Globus pallidus (tissue), 1 donor: ENCODE measurements at places on chromosomes 11 and 22.

- DNase-seq, result no peak
Measured at GRCh38 chr11:13064593-13064992, 55.5 kb downstream of the RASSF10 start.

- DNase-seq, result no peak
Measured at GRCh38 chr11:70100280-70100603, 22.1 kb downstream of the ANO1 start.

DNA sequence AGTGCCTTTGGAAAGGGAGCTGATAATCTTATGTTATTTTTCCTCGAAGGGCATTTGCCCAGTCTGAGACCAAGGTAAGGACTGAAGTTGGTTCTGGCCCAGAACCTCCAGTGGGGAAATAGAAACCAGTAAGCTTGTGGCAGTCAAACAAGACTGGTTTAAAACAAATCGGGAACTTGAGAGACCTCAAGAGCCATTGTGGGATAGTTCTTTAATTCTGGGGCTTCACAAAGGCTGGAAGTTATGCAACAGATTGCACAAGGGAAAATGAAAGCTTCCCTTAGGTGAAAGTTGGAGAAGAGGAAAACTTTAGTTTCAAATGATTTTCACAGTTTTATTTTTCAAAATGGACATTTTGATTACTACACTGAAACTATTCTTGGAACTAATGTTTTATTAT, 33.5 kb upstream of the RAB38 start:
- DNase-seq, result peak; percentile 2

GRCh38 chr11:47564933-47565339, 463 bp upstream of the PTPMT1 start:
- no peak for DNase-seq

- DNase-seq, result no peak
Measured at GRCh38 chr11:86931548-86932258, 23.5 kb downstream of the FZD4 start.

DNA sequence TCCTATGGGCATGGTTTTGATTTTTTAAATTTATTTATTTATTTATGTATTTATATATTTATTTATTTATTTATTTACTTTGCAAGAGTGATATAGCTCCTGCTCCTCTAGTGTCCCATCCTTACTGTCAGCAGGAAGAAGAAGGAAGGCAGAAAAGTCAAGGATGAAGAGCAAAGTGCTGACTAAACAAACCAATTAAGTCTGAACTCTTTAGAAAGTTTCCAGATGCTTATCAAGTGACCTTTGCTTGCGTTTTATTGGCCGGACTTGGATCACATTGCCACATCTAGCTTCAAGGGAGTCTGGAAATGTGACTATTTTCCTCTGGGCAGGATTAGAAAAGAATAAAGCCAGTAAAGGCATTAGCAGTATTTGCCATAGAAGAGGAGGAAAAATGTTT, 8.7 kb upstream of the OR4B1 start:
- no peak for DNase-seq

DNA sequence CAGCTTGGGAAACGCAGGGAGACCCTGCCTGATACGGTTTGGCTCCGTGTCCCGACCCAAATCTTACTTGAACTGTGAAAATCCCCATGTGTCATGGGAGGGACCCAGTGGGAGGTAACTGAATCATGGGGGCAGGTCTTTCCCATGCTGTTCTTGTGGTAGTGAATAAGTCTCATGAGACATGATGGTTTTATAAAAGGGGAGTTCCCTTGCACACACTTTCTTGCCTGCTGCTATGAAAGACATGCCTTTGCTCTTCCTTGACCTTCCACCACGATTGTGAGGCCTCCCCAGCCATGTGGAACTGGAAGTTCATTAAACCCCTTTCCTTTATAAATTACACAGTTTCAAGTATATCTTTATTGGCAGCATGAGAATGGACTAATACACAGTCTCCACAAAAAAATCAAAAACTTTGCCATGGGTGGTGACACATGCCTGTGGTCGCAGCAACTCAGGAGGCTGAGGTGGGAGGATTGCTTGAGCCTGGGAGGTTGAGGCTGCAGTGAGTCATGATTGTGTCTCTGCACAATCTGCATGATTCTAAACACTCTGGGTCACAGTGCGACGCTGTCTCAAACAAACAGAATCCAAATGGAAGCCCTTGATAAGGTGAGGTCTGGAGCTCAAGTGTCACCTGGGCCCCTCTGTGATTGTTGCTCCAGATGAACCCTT, 34.9 kb downstream of the SYN3 start:
- DNase-seq, result no peak

- no peak for DNase-seq
Measured at GRCh38 chr11:130633466-130633865, 185.0 kb downstream of the ADAMTS15 start.

DNA sequence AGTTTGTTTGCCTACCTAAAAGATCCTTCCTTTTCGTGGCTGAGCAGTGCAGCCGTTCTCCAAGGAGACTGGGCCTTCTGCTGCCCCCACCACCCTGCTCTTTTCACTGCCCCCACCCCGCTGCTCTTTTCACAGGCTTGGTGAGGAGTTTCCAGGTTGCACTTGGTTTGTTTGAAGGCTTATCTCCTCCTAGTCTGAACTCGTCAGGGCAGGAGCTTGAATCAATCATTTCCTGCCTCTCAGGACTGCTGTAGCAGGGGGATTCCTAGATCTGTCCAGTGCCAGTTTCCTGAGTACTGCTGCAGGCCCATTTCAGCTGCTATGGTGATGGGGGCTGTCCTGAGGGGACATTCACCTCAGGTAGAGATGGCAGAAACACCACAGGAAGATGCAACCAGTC, 10.0 kb downstream of the MED15 start:
- no peak for DNase-seq

- no peak for DNase-seq
Measured at GRCh38 chr22:48444320-48445112, 1383.2 kb downstream of the BRD1 start.

DNA sequence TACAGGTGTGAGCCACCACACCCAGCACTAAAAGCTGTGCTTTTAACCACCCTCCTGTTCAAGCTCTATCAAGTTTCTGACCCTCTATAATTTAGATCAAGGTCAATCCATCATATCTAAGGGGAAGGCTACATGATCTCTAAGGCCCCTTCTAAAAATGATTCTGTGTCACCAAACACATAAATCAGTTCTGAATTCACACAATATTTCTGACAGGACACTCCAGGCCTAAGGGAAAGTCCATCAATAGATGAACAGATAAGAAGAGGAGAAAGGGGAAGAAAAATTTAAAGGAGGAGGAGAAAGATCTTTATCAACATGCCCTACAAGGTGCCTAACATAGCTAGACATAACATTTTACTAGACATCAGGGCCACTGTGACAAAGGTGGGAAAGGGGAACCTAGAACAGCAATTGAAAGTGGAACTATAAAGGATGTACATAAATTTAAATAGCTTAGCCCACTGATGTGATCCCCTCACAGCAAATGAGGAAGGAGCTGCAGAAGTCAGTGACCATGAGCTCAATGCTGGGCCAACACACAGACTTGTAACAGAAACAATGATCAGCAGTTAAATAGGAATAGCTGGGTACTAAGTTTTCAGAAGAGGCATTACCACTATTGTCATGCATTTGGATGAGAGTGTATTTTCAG, 4.7 kb downstream of the PRCP start:
- DNase-seq, result no peak

DNA sequence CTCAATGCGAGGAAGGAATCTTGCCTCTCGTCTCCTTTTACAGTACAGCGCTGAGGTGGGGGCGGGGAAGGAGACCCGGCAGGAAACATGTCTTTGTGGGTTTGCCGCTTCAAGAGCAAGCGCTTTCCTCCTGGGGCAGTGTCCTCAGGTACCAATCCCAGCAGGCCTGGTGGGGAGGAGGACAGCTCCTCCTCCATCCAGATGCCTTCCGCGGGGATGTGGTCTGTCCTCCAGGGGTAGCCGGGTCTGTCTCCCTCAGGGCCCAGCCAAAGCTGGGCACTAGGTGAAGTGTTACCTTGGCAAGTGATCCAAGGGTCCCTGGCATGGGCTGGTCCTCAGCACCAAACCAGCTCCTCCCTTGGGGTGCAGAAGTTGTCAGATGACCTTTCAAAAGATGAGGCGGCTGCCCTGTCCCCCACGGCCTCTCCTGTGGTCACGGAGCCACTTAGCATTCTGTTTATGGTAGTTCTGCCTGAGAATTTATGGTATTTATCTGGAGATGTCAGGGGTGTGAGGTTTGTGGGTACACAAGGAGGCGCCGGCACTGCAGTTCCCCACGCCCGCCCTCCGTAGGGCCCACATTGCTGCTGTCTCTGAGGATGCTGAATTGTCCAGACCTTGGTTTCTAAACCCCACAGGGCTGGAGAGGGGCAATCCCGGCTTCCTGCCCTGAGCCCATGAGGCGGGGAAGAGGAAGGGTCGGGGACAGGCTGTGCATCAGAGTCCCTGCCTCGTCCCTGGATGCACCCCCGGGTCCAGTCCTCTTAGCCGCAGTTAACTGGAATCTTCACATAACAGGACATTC, 93.5 kb upstream of the ANO1 start:
- no peak for DNase-seq

- no peak for DNase-seq
Measured at GRCh38 chr22:26588729-26589366, 1.1 kb downstream of the TPST2 start.

GRCh38 chr11:44574610-44575287, 9.3 kb downstream of the CD82 start:
- DNase-seq, result no peak

DNA sequence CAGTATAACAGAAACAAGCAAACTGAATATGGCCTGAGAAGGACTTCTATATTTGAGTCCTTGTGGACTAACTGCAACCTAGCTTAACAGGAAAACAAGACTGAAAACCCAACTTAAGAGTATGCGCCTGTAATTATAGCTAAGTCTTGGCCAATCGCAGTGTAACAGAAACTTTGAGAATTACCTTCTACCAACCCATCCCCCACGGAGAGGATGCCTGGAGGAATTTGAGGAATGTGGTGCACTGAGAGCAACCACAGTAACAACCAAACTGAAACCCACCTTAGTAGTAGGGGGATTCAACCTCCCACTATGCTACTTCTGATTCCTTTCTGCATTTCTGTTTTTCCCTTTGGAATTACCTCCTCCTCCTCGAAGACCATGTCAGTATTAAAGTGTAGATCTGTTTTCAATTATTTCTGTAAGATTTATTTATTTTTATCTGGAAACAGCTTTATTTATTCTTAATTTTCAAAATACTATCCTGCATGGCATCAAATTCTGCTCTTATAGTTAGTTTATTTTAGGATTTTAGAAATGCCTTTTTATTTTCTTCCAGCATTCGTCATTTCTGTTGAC, 393.6 kb downstream of the KCNA4 start:
- no peak for DNase-seq

GRCh38 chr11:116955949-116956348, 118.5 kb upstream of the APOA1 start:
- no peak for DNase-seq

DNA sequence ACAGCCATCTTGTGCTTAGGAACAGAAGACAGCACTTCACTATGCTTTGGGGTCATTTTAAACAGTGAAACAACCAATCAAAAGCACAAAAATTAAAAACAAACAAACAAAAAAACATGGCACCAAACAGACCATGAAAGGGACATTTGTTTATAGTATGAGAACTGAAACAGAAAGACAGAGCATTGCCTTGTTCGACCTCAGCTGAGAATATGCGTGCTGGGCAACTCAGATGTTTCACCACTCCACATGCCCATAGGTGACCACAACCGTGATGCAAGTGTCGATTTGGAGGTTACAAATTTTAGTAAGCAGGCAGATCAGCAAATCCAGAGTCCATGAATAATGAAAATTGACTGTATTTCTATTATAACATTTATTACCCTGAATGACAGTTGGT, 30.0 kb downstream of the NNMT start:
- DNase-seq, result no peak

GRCh38 chr22:42282252-42282942, 11.9 kb upstream of the TCF20 start:
- DNase-seq, result no peak

DNA sequence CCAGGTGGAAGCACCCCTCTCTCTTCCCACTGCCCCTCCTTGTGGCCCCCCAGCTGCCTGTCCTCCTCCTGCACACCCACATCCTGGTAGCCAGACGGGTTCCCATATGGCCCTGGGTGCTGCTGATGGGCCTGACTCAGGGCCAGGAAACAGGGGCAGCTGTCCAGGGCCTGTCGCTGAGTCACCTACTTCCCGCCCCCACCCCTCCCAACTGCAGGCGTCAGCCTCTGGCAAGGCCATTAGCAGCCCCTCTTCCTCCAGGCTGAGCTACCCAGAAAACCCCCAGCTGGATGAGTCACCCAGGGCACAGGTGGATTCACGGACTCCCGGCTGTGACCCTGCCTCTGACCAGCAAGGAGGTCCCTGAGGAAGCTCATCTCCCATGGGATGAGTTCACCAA, 6.9 kb upstream of the GAL start:
- DNase-seq, result no peak

- DNase-seq, result no peak
Measured at GRCh38 chr11:62269654-62270278, at the start of gene SCGB2A2. SCGB2A2 (plus strand) TSS chr11:62270158; CDS start chr11:62270217, 59 bp downstream.

GRCh38 chr22:39458444-39459083, 1.8 kb downstream of the MGAT3 start:
- no peak for DNase-seq

GRCh38 chr22:32744176-32744959, 57.1 kb upstream of the TIMP3 start:
- DNase-seq, result no peak

- no peak for DNase-seq
Measured at GRCh38 chr22:18152519-18152918, 2.5 kb downstream of the USP18 start.

DNA sequence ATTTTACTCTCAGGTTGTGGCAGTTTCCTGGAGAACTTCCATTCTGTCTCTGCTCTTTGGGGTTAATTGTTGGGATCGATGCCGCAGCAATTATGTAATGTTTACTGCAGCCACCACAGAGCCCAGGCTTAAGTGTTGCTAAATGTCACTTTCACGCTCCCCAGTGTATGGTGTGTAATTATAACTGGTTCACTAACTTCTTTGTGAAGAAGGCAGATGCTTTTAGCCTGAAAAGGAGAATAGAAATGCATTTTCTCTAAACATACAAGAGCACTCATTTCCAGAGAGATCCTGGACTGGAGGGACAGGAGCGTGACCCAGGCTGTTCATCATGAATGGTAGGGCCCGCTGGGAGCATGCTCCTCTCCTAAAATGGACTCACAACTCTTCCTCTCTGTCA, 132.2 kb upstream of the PLET1 start:
- DNase-seq, result no peak
